D721Med (cell line): ENCODE measurements at places on chromosomes 5 and 9.

- no peak for DNase-seq
These were observed 116.7 kb downstream of the WNK2 start for GRCh38 chr9:93300585-93301081.

DNA sequence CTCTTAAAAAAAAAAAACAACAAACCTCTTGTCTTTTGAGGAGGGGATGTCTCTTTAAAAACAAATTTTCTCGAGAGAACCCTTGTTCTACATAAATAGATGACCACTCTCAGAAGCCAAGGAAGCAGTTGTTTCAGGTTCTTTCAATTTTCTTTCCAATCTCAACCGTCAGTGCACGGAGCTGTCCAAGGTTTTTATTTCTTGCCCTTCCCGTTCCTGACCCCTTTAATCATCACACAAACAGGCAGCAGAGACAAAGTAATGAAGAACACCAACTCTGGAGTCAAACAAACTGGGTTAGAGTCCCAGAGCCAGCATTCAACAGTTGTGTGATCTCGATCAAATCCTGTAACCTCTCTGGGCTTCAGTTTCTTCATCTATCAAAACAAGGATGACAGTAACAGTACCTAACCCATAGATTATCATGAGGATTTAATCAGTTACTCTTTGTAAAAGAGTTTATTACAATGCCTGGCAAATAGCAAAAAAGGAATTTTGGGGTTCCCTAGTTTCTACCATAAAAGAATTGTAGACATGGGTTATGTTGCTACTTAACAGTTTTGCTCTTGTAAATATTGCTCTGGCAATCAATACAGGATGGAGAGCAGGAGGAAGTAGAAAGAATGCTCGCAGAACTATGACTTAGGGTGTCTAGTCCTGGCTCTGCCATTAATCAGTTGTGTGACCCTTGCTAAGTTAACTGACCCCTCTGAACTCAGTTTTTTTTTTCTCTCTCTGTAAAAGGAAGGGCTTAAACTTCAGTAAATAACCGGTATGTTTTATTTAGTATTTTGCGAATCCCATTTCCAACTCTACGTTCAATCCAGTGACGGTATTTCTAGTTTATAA, 1.0 kb upstream of the NIM1K start:
- DNase-seq, result no peak

GRCh38 chr9:105858006-105858690, 163.8 kb downstream of the TMEM38B start:
- no peak for DNase-seq

- no peak for DNase-seq
These were observed 109.9 kb downstream of the MEGF10 start for GRCh38 chr5:127400539-127400938.

GRCh38 chr5:128538250-128539037, 399 bp upstream of the FBN2 start:
- no peak for DNase-seq

GRCh38 chr9:14903040-14903439, 7.2 kb downstream of the FREM1 start:
- DNase-seq, result no peak

- no peak for DNase-seq
These were observed 151.0 kb upstream of the ZNF366 start for GRCh38 chr5:72658161-72658560.

DNA sequence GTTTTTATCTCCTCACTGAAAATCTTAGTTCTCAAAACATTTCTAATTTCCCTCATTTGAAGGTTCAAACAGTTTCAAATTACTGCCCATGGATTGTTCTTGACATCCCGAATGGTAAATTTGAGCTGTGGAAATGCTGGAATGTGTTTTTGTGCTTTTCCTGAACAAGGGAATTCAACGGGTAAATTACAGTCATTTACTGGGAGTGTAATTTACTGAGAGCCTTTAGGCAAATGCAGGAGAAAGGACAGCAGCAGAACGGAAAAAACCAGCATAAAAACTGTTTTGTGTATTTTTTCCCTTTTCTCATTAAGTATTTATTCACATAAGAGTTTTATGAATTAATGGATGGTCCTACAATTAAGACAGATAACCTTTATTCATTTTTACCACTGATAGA, 139.2 kb downstream of the PBX3 start:
- DNase-seq, result no peak

DNA sequence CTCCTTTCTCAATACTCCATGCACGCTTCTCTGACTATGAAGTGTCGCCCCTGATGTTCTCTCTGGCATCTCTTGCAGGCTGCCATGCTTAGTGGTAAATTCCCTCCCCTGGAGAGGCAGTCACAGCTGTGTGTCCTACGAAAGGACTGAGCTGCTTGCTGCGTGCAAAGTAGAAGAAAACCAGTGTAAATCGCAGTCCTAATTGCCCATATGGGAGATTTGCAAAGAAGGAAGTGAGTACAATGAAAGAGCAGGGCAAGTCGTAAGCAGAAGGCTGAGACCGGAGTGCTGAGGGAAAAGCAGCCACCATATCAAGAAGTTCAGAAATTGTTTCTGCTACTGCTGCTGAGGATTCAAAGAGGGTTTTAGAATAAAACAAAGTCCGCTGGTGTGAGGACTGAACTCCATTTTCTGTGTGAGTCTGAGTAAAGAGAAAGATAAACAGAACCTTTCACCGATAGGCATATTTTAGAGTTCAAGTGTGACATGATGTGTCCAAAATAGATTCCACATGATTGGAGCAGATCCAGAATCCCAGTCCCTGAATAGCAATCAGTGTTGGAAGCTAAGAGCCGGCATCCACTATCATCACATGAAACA, 507.8 kb upstream of the MPDZ start:
- no peak for DNase-seq

- DNase-seq, result no peak
These were observed 53.9 kb downstream of the TTLL11 start for GRCh38 chr9:122039234-122039633.

GRCh38 chr5:92801911-92802310, 779.1 kb downstream of the NR2F1-AS1 start:
- DNase-seq, result no peak

DNA sequence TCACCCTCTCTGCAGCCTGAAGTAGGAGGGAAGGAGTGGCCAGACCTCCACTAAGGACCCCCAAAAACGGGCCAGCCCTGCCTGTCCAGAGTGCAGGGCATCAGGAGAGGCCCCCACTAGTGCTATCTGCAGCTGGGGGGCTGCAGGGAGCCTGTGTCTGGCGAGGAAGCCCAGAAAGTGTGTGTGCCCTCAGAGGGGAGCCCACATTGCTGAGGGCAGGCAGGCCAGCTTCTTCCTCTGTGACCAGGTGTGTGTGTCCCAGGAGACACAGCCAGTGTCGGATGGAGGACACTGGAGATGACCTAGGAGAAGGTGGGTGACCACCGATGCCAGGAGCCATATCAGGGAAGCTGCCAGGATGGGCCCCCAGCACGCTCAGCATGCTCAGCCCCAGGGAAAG, 218.7 kb downstream of the IRX2 start:
- DNase-seq, result no peak

DNA sequence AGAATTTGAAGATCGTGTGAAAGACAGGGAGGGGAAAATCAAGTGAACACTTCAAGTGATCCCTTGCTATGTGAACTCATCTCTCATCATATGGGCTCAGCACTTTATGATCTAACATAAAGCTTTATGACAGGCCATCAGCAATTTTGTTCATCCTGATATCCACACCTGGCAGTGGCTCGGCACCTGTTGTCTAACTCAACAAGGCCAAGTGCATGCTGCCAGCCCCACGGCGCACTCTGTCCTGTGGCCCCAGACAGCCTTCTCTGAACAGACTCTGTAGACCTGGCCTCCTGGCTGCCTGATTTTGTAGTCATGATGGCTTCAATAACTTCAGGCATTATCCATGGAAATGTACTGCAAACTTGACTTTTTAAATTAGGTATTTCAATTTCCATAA, 106.3 kb downstream of the MEF2C start:
- DNase-seq, result no peak

DNA sequence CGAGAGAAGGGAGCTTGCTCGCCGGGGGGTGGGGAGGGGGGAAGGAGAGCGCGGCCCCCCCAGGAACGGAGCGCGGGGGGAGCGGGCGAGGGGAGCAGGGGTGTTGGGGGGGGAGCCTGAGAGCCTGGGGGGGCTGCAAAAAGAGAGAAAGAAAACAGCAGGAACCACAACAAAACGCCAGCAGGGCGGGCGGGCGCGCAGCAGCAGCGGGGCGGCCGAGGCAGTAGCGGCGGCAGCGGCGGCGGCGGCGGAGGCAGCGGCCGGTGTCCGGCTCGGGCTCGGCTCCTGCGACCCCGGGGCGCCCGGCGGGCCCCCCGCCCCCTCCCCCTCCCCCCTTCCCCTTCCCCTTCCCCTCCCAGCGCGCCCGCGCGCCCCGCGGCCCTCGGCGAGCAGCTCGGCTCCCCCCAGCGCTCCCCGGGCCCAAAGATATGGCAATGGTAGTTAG, 1.6 kb downstream of the NR2F1 start:
- no peak for DNase-seq
